ENCODE measurements at places on chromosomes 11 and 22. TPM values are rescaled to one million over a fixed set of nuclear protein-coding genes. Genes with fewer than 3 reads are reported as not detected.

Gene CALCA
- total RNA-seq = not detected

Gene OR56A3
- not detected for total RNA-seq

GRCh38 chr22:39245130-39246039 lies 603 bp upstream of the PDGFB start:
- H3K27me3 ChIP-seq = peaks cover 38% of the 10 kb centered on the region
- H3K4me1 ChIP-seq = peaks cover 30% of the 10 kb centered on the region
- DNase-seq = no peak

Gene MAPK8IP1
- 2.0 TPM for total RNA-seq

Gene SYCE3
- total RNA-seq = not detected

Gene OR52E8
- total RNA-seq = not detected

Data from natural killer cell treated with Interleukin-12 subunit alpha and Interleukin-12 subunit beta and Interleukin-15 and Interleukin-18, amount 100 ng/mL, for 72 hours (primary cell).